ENCODE measurements at places on chromosomes 7 and 10.

GRCh38 chr10:86943316-86944030 is 13.9 kb downstream of the MMRN2 start:
- DNase-seq = no peak

- DNase-seq = no peak
Measured at GRCh38 chr7:112987171-112987570, 99.5 kb downstream of the GPR85 start.

DNA sequence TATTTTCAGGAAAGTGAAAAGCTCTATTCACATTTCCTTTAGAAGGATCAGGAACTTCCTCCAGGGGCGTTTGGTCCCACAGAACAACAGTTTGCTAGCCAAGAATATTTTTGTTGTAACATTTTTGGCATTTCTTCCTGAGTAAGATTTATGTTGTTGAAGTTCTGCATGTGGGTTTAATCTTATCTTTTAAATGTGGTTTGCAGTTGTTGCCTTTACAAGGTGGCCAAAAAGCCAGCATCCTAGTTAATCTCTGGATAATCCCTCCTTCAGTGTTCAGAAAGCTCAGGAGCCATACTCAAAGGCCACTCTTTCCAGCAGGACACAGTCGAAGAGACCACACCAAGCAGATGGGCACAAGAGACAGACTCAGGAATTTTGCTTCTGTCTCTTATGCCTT is 30.0 kb downstream of the SLC26A4 start:
- no peak for DNase-seq

DNA sequence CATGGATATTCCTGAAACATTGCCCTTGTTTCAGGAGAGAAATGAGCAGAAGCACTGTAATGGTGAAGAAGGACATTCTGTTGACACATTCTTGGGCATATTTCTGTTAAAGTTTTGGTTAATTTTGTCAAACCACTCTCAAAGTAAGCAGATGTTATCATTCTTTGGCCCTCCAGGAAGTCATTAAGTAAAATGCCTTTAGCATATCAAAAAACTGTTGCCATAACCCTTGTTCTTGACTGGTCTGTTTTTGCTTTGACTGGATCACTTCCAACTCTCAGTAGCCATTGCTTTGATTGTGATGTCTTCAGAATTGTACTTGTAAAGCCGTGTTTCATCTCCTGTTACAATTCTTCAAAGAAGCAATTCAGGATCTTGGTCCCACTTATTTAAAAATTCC is 404.3 kb upstream of the LRRTM3 start:
- DNase-seq = no peak

GRCh38 chr7:16604054-16604453 is 41.5 kb downstream of the ANKMY2 start:
- DNase-seq = no peak

DNA sequence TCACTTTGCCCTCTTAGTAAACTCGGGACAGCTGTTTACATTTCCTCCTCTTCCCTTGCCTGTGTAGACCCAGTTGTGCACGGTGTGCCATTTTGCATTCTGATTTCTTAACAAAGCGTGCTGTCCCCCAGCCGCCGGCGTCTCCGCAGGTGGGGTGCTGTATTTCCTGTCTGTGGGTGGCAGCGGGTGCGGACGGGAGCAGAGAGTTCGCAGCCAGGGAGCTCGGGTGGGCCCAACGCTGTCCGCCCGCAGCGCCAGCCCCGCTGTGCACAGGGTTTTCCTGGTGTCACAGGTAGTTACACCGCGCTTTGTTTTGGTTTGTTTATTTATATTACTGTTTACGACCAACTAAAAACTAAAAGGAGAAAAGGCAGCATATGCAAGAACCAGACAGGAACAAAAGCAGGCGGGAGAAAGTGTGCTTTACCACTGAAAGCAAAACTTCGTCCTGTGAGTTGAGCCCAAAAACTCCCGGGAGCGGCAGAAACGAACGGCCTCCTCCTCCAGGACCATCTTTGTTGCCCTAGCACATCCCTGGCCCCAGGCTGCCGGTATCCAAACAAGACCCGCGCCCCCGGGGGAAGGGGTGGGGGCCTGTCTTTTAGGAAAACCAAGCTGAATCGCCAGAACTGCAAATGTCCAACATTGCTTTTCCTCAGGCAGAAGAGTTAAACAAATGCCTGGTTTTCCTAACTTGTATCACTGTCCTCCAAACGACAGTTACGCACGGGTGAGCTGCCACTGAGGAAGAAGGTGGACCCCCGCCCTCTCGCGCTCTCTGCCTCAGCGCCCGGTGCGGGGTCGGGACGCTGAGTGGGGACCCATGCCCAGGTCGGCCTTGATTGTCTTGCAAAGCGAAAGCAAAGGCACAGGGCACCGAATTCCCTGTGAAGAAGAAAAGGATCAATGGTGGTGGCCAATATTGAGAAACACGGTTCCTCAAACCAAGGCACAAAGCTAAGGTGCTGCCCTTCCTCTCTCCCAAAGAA is 45.9 kb upstream of the DRGX start:
- no peak for DNase-seq

DNA sequence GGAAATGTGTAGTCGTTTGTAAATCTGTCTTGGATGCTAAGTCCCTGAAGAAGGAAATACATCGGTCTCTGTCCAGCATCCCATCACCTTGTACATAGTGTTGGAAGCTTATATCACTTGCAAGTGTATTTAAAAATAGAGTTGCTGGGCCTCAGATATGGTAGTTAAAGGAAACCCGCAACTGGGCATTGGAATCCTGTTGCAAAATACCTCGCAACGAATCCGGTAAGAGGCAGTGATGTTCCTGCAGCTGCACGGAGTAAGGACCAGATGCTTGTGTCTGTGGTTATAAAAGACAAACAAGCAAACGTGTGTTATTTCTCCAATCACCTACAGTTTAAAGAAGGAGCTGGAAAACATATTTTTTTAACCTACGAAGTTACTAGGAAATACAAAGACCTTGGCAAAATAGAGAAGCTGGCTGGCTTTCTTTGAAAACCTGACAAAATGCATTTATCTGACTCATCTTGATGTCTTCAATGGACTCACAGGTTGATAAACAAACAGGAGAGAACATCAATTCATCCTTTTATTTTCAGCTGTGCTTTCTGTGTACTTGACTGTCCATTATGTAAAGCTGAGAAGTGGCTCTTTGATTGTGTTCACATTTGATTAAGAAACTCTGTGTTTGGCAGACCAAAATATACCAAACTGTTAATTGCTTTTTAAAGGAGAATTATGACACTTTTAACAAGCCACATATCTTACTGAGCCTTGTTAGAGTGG is 326.4 kb downstream of the SFMBT2 start:
- DNase-seq = no peak

DNA sequence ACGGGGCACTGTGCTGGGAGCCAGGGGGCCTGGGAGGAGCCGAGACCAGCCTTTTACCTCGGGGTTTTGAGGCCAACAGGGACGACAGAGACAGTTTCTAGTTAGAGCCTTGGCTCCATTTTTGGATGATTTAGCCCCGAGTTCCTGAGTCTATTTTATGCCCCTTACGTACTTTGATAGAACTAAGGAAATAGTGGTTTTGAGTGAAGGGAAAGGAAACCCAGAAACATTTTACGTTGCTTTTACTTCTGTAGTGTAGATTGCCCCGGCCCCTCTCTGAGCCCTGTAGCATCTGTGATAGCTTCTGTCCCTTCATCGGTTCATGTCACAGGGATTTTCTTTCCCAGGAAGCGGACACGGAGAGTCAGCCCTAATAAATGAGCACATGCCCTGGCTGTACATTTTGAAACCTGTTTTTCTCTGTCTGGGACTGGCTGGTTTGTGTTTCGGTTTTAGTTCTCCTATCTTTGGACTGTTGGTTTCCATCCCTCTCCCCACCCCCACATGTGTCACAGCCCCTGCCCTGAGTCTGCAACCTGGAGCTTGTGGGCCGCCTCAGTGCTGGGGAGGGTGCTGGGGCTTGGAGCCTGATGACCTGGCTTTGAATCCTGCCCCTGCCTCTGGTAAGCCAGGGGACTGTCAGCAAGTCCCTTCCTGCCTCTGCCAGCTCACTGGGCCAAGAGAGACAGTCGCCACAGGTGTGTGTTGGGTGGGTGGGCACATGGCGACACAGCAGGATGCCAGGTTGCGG is 6.9 kb upstream of the ORAI2 start:
- no peak for DNase-seq

DNA sequence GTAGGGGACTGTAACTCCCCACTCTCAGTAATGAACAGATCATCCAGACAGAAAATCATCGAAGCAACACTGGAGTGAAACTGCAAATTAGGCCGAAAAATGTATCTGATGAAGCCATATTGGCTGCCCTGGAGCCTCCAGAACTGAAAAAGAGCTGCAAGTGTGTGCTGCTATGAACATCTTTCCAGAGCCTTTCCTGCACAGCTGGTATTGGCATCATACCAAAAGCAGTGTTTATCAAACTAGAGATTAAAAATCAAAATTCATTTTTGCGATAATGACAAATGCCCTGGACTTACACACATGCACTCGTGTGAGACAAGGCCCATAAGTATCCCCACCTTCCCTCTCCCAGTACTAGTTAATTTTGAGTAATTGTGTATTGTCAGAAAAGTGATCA is 6.8 kb upstream of the CLDN12 start:
- peak; percentile 14 for DNase-seq

- peak; percentile 19 for DNase-seq
Measured at GRCh38 chr7:106126170-106126938, 14.2 kb upstream of the SYPL1 start.

GRCh38 chr10:112338957-112339356 is 35.0 kb upstream of the ACSL5 start:
- no peak for DNase-seq

- no peak for DNase-seq
Measured at GRCh38 chr7:84394219-84394618, 199.6 kb upstream of the SEMA3A start.
